ENCODE measurements at places on chromosomes 16 and 17.
A peak's percentile ranks its signal among the peaks of the same experiment; 100 is the strongest.

GRCh38 chr16:56400458-56400857 lies 24.9 kb downstream of the AMFR start:
- DNase-seq: no peak

GRCh38 chr17:18626152-18626870 lies 17.9 kb downstream of the TBC1D28 start:
- no peak for DNase-seq

- peak; percentile 61 for DNase-seq
Measured at GRCh38 chr16:11356573-11357331, 11.5 kb downstream of the RMI2 start.

DNA sequence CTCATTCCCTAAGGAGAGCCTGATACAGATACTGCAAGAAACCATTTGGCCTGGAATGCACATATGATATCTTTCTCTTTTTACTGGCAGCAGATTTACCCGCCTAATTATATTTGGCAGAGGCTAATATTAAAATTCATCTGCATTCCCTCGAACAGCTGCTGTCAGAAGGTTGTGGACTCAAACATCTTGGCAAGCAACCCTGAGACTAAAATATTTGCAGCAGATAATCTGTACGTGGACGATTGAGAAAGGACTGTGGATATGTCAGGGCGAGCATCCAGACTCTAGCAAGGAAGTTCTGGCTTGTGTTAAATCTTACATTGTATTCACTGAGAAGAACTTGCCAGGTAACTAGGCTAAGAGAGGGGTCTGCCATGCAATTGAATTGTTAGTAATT lies 65.2 kb downstream of the SNX20 start:
- no peak for DNase-seq

GRCh38 chr16:47467501-47467900 lies 6.4 kb downstream of the PHKB start:
- DNase-seq: no peak

GRCh38 chr17:50661795-50662391 lies 27.2 kb downstream of the ABCC3 start:
- DNase-seq: peak; percentile 42

- no peak for DNase-seq
Measured at GRCh38 chr16:4392382-4393239, 21.0 kb downstream of the VASN start.

GRCh38 chr17:10107316-10108165 lies 90.9 kb downstream of the GAS7 start:
- no peak for DNase-seq

GRCh38 chr16:75647112-75647491 lies 363 bp downstream of the KARS1 start:
- no peak for DNase-seq

GRCh38 chr16:49959552-49960277 lies 65.3 kb upstream of the CNEP1R1 start:
- DNase-seq: no peak

- peak; percentile 92 for DNase-seq
Measured at GRCh38 chr17:19004421-19005136, at the start of gene FAM83G. Gene FAM83G, minus strand, starts transcription at chr17:19004764. Its CDS starts 723 bp downstream, at chr17:19004041.
